ENCODE measurements at places on chromosomes 4 and X.

DNA sequence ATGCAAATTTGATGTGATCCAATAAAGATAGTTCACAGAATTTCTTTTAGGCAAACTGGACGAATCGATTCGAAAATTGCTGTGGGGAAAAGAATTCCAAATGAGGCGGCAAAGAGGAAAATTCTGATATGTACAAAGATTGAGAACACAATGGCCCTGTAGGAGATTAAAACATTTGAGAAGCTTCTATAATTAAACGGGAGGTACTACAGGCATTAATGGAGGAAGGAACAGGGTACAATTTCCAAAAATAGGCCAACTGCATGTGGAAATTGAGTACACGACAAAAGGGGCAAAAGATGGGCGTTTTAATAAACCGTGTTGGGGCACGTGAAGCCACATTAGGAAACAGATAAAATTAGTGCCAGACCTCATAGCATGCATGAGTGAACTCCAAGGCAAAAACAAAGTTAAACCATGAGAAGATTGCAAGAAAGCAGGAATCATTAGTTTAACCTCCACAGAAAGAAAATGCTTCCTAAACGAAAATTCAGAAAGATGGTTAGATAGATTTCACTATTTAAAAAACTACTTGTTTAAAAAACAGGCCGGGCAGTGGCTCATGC lies 68.4 kb downstream of the DHRSX start:
- no peak for DNase-seq

GRCh38 chr4:2823671-2824328 lies 19.8 kb upstream of the ADD1 start:
- DNase-seq: no peak

- no peak for DNase-seq
Measured at GRCh38 chr4:22635692-22636091, 57.0 kb upstream of the GBA3 start.

GRCh38 chr4:81954271-81954670 lies 419.5 kb downstream of the HNRNPD start:
- no peak for DNase-seq

- no peak for DNase-seq
Measured at GRCh38 chrX:52608961-52609360, 45.7 kb downstream of the SSX7 start.

- no peak for DNase-seq
Measured at GRCh38 chr4:23931489-23931830, 41.6 kb upstream of the PPARGC1A start.

GRCh38 chr4:165070560-165070959 lies 16.9 kb downstream of the TRIM75 start:
- no peak for DNase-seq
